ENCODE measurements at places on chromosomes 12 and 14.

DNA sequence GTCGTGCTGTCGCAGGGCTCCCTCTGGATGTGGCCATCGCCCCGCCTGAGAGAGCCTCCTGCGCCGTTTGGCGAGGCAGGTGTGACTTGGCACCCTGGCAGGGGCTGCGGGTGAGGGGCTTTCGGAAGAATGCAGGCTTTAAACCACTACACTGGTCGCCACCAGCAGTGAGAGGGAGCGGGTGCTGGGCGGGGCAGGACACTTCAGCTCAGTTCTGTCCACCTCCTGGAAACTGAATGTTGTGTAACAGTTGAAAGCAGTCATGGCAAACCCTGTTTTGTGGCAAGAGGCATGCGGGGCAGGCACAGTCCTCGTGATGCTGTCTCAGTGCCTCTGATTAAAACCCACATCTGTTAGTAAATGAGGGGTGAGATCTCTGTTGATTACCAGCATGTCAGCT, 55.9 kb downstream of the AACS start:
- no peak for DNase-seq

GRCh38 chr12:13340149-13340548, 143.6 kb downstream of the EMP1 start:
- no peak for DNase-seq

DNA sequence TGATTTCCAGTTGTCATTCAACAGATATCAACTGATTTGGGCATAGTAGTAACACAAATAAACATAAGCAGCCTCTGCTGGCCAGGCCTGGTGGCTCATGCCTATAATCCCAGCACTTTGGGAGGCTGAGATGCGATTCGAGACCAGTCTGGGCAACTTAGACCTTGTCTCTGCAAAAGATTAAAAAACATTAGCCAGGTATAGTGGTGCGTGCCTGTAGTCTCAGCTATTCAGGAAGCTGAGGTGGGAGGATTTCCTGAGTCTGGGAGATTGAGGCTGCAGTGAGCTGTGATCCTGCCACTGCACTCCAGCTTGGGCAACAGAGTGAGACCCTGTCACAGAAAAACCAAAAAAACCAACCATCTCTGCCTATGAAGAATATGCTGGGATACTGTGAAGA, 7.1 kb downstream of the METAP2 start:
- DNase-seq, result no peak

DNA sequence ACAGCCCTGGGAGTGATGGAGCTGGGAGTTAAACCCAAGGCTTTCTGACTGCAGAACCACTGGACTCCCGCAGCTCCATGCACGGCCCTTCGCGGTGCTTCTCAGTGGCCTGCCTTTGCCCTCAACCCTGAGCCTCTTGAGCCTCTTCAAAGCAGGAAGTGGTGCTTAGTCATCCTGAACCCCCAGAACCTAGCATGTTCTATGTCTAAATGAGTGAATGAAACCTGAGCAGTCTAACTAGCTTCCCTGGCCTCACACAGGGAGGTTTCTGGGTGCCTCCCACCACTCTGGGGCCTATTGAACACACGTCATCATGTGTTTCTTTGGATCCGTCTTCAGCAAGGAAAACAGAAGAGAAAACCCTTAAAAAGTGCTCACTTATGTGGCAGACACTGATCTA, 117.9 kb upstream of the SFSWAP start:
- DNase-seq, result no peak

DNA sequence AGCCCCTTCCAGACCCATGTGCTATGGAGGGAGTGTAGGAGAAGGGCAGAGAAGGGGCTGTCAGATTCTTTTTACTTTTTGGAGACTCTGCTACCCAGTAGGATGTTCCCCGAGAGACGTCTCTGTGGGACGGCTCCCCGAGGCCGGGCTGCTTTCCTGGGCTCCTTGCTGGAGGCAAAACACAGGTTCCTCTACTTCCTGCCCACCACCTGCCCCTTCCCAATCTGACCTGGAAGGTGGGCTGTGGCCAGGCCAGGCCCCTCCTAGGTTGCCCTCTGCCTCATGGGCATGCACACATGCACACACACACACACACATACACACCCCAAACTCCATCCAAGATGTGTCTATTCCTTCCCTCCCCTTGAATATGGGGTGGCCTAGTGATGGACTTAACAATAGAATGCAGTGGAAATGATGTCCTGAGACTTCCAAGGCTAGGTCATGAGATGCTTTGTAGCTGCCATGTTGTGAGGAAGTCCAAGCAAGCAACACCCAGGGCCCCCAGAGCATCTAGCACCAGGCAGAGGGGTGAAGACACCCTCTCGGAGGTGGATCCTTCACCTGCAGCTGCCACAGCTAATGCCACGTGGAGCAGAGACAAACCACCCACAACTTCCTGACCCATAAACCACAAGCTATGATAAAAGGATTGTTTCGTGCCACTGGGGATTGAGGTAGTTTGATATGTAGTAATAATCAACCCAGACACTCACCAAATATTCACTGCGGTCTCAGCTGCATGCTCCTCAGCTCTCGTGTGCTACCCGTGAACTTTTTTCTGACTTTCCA, 1.6 kb upstream of the ASB2 start:
- DNase-seq, result no peak

DNA sequence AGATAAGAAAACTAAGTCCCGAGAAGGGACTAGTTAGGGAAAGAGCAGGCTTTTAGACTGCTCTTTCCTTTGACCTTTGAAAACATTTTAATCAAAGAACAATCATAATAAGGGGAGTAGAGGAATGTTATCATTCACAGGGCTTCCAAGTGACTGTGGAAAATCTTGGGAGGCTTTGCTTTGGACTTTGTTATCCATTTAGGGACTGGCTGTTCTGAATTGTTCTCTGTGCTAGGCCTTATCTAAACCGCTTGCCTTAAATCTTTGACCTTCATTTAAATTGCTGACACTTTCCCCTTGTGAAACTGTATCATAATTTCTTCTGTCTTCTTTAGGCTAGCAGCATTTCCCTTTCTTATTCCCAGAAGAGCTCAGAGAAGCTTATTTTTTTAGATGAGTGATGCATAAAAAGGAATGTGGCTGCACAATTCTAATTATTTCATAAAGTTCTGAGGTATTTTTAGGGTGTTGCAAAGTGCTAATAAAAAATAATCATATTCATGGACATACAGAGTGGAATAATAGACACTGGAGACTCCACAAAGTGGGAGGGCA, 9.5 kb upstream of the CALM1 start:
- DNase-seq, result no peak

DNA sequence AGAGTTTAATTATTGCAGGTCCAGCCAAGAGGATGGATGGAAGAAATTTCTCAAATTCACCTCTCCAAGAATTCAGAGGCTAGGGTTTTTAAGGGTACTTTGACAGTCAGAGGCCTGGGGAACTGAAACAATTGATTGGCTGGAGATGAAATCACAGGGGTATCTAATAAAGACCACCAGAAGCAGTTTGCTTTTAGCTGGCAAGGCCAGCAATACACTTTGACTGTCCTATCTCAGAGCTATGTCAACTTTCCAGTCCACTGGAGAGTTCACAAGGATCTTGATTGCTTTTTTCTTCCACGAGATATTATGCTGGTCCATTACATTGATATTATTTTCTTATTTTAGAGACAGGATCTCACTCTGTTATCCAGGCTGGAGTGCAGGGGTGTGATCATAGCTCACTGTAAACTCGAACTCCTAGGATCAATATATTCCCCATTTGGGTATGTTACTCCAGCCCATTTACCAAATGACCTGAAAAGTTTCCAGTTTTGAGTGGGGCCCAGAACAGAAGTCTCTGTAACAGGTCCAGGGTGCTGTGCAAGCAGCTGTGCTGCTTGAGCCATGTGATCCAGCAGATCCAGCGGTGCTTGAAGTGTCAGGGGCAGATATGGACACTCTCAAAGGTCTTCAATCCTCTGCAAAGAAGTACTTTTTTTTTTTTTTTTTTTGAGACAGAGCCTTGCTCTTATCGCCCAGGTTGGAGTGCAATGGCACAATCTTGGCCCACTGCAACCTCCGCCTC, 17.2 kb upstream of the ATF7 start:
- no peak for DNase-seq

- DNase-seq, result no peak
These were observed 21.7 kb downstream of the TRAF3 start for GRCh38 chr14:102798926-102799325.

DNA sequence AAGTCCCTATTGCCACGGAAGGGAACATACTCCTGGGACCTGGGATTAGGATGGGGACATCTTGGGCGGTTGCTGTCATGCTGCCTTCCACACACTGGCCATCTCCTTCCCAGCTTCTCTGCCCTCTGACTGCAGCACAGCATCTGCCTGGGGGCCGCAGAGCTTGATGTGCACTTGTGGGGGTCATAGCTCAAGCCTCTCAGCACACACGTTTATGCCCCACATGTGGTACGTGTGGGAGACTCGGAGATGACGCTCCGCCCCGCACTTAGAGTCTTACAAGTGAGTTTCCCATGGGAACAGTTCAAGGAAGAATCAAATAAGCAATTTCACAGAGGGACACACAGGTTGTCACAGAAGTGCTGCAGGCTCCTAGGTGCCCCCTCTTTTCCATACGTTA, 8.6 kb downstream of the ACADS start:
- no peak for DNase-seq

DNA sequence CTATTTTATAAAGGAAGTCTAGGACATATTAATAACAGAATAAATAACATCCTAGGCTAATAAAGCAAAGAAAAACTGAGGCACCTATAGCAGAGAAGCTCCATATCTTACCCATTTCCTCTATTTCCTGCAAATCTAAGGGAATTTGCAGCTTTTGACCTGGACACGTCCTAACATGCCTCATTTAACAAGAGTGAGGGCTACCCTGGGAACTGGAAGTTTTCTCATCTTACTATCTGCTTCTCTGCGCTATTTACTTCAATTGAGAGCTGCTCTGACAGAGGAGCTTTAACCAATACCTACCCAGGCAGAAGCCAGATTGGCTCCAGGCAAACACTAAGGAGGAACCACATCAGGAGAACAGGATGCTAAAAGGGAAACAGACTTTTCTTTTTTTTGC, 5.7 kb downstream of the YBX3 start:
- DNase-seq, result no peak

DNA sequence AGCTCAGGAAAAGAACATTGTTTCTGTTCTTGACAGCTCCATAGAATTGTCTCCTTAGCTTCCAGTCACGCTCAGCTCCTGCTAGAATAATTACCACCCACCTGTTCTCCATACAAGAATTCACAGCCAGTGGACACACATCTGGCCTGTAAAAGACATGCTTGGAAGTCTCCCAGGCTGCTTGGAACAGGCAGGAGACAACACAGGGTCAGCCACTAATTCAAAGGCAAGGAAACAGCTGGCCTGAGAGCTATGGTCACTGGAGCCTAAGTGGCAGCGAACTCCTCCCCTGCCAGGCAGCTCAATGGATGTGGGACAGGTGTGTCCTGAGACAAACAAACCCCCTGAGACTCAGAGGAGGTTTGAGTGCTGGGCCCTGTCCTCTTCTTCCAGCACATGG, 22.9 kb upstream of the LTBP2 start:
- DNase-seq, result no peak

DNA sequence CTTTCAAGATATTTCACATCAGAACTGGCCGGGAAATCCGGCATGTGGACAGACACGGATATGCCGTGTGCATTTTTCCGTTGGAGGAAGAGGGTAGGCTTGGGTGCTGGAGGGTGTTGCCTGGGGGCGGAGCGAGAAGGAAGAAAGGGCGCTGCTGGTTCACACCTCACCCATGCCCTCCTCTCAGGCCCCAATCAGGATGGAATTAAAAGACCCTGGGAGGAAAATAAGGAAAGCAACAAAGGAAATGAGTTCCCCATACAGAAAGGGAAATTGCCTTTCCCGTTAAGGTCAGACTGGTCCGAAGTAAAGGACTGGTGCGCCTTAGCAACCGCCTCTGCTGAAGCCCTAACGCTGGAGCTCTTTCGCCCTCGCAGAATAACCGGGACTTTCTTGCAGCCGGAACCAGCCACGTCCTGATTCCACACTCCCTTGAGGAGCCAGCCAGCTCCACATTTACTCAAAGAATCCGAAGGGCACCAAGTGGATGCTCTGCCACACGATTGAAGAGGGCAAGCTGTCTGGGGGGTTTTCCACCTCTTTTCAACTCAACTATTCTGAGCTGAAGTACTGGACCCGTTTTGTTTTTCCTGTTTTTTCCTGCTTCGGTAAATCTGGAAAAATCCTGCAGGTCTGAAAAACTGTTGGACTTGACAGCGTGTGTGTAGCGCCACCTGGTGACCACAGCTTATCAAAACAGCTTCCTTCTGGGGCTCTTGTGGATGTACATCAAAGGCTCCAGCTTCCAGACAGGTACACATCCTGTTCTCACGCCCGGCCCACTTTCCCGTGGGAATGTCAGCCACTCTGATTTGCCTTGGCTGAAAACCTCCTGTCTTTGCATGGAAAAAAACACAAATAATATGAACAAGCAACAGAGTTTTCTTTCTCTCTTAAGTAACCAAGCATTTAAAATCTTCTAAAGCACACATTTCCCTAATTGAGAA, 37.6 kb upstream of the BCL2L14 start:
- DNase-seq, result peak; percentile 81

- DNase-seq, result no peak
These were observed 31.1 kb upstream of the DICER1 start for GRCh38 chr14:95188380-95188779.

- no peak for DNase-seq
These were observed 279.9 kb downstream of the RPS29 start for GRCh38 chr14:49306152-49306751.

GRCh38 chr12:7751394-7751793, 4.2 kb upstream of the CLEC4C start:
- no peak for DNase-seq

GRCh38 chr12:71139153-71139735, 18.6 kb downstream of the TSPAN8 start:
- DNase-seq, result no peak

GRCh38 chr12:105427883-105428282, 97.4 kb downstream of the C12orf75 start:
- no peak for DNase-seq

- no peak for DNase-seq
These were observed 17.5 kb upstream of the SLCO1B3 start for GRCh38 chr12:20792971-20793370.

DNA sequence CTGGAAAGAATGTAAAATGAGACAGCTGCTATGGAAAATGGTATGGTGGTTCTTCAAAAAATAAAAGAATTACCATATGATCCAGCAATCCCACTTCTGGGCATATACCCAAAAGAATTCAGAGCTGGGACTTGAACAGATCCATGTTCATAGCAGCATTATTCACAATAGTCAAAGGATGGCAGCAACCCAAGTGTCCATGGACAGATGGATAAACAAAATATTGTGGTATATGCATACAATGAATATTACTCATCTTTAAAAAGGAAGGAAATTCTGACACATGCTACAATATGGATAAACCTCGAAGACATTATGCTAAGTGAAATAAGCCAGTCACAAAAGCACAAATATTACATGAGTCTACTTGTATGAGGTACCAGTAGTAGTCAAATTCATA, 9.1 kb downstream of the RAB2B start:
- DNase-seq, result no peak
